CD8-positive, alpha-beta T cell (primary cell): ENCODE measurements at places on chromosomes 7 and 10.

DNA sequence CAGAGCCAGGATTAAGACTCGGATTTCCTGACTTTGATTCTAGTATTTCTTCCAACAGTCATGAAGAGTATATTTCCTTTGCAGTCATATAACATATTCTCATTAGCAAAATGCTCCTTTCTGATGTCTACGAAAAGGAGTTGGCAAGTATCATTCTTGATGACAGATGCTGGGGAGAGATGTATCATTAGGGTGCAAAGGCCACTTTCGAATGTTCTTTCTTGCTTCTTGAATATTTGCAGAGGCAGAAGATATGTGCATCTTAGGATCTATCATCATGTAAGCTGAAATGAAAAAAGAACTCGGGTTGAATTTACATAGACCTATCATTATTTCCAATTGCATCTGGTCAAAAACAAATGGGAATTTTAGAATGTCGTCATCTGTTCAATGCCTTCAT, 294.4 kb downstream of the BAMBI start:
- no peak for DNase-seq

- DNase-seq = no peak
Observed at GRCh38 chr7:15720849-15721471, 34.5 kb upstream of the MEOX2 start.

GRCh38 chr7:151087245-151088018, 1.2 kb downstream of the AGAP3 start:
- DNase-seq = peak; percentile 68

- DNase-seq = no peak
Observed at GRCh38 chr7:117818232-117818631, 55.0 kb downstream of the CTTNBP2 start.

DNA sequence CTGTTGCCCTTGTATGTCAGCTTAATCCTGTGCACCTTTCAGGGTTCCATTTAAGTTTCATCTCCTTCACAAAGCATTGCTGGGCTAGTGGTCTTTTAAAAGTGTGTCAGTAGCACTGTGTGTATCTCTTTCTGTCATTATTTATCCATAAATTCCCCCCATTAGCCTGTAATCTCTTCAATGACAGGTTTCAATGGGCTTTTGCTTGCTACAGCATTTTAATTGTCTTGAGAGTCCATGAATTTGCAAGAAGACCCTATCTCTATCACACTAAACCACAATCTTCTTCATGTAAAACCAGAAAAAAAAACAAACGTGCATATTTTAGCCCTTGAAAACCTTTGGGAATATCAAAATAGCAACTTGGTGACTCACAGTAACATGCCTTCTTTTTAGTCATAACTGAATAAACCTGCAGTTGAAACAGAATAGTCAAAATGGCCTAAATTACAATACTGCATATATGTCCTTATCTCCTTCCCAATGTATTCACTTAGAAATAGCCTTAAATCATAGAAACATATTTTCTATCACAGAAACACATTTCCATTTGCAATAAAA, 118.6 kb downstream of the PON1 start:
- DNase-seq = no peak

DNA sequence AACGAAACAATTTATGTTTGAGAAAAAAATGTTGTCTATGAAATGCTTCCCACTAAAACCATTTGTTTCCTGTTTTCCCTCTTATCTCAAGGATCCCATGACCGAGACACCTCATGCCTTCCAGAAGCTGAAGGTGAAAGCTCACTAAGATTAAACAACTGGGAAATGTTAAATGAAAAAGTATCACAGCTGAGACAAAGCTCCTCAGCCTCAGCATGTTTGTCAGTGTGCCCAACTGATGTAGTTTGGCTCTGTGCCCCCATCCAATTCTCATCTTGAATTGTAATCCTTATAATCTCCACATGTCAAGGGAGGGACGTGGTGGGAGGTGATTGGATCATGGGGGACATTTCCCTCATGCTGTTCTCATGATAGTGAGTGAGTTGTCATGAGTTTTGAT, 327.3 kb downstream of the HTR7 start:
- no peak for DNase-seq

GRCh38 chr7:94452239-94452638, 57.4 kb upstream of the CASD1 start:
- DNase-seq = no peak

DNA sequence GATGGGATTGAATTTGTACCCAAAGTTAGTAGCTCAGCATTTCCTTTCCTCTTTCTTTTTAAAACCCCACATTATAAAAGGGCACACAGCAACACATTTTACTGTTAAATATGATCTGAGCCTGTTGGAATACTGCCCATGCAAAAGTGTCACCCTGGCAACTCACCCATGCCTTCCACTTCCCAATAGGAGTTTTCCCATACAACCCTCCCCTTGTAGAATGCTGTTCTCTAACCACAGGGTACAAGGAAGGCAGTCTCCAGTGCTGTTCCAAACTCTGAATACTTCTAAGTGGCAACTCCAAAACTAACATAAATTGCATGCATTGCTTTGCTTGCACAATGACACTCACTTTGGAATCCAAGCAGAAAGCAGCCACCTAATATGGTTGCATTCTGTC, 60.8 kb downstream of the NRCAM start:
- no peak for DNase-seq

DNA sequence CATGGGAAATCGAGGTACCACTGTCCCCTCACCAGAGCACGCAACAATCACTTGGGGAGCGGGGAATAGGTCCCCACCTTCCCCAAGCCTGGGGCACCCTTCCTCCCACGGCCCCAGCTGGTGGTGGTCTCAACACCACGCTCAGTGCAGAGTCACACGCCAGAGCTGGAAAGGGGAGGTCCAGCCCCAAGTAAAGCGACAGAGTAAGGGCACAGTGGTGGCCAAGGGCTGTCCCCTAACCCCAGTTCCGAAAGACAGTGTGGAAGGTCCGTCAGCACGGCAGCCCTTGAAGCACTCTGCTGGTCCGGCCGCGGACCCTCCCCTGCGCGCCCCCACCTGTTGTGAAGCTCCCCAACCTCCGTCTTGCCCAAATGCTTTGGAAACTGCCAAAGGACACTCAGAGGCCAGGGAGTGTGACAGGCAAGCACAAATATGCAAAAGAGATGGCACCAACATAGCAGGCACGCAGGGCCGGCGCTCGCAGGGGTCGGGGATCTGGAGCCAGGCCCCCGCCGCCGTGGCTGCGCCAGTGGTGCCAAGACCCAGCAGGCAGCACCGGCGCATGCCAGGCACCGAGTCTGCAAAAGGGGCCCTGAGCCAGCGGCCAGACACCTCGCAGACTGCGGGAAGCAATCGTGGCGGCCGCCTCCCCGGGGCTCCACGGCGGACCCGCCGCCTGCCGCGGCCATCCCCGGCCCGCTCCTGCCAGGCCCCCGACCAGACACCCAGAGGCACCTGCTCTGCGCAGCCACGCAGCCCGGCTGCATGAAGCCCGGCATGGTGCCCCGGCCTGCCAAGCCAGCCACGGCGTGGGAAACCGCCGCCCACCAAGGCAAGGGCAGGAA, 51.6 kb upstream of the SRRM3 start:
- no peak for DNase-seq

- DNase-seq = no peak
Observed at GRCh38 chr7:80319461-80319860, 184.8 kb downstream of the GNAI1 start.

GRCh38 chr7:26061678-26062603, 90.1 kb upstream of the NFE2L3 start:
- DNase-seq = peak; percentile 59

DNA sequence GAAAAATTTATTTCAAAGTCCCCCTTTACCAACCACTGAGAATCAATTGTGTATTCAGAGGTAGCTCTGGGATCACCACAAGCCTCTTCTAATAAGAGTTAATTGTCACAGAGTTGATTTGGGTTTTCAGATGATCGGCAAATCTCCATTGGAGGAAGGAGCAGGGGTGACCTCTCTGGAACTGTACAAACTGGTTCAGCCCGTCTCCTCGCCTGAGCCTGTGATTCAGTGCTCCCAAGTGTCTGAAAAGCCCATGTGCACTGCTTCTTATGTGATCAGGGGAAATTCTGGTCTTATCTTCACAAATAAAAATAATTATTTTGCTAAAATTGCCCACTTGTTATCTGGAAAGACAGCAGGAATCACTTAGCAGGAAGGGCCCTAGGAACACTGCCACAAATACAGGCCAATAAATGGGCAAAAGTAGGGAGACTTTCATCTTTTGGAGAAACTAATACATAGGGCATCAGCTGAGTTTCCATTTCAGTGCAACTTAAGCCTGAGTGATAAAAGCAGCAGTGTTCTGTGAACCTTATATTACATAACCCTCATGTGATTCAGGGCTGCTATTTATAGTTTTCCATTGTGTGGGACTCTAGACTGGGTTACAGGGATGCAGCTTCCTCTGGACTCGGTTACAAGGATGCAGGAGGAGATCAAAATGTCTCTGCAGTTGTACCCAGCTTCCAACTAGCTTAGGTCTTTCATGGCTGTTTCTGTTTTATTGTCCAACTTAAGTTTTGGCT, 32.3 kb downstream of the CDK1 start:
- no peak for DNase-seq

DNA sequence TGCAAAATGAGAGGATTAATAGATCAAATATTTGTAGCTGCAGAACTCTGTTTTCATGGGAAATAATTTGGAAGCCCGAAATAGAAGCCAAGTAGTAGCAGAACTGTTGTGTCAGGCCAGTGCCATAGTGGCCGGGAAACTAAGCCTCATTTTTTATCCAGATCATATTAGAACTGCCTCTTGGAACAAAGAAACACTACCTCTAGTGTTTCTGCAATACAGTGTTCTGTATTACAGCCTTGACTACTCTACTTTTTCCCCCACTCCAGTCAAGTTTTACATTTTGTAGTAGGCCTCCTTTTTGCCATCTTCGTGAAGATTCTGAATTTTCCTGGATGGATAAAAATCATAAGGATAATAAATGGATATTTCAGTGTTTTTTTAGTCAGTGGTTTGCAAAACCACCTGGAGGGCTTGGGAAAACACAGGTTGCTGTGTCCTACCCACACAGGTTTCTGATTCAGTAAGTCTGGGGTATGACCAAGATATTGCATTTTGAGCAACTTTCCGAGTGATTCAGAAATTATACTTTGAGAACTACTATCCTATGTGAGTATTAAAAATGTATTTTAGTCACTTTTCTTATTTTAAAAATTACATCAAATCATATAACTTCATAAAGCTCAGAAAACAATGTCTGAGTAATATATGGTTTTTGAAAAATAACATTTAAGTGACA, 326.2 kb upstream of the KAT6B start:
- DNase-seq = no peak

DNA sequence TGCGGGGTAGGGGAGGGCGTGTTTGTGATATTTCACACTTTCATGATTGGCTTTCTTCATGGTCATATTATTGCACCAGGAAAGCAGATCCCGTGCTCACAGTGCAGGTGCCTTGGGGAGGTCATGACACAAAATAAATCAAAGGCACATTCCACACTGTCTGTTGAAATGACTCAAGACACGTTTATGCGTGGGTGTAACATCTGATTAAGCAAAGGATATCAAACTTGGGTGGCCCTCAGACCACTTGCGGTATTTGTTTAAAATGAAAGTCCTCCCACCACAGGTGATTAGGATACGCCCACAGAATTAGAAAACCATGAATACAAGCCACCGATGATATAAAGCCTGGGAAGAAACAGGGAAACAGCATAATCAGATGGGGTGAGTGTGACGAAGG, 51.1 kb downstream of the SVIL start:
- DNase-seq = no peak

GRCh38 chr10:13348216-13349017, at the start of gene SEPHS1:
TSS of gene SEPHS1 (minus strand) at chr10:13348293. CDS start at chr10:13344950, 3,343 bp downstream.
- DNase-seq = peak; percentile 77

GRCh38 chr10:27504007-27504807, at the start of gene RAB18:
TSS of gene RAB18 (plus strand) at chr10:27504304. CDS start at chr10:27504370, 66 bp downstream.
- peak; percentile 97 for DNase-seq

GRCh38 chr7:101903515-101903868, 86.1 kb downstream of the CUX1 start:
- DNase-seq = no peak

- DNase-seq = no peak
Observed at GRCh38 chr7:154559454-154559853, 443.5 kb downstream of the PAXIP1 start.

DNA sequence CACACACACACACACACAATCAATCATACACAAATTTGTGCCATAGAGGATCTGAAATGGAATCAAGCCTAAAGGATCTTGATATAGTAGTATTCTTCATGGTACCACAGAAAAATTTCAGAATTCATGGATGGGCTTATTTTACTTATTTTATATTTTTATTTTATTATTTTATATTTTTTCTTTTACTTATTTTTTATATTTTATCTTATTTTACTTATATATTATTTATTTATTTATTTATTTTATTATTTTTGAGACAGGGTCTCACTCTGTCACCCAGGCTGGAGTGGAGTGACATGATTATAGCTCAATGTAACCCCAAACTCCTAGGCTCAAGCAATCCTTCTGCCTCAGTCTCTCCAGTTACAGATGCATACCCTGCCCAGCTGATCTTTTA, 16.7 kb downstream of the SHTN1 start:
- no peak for DNase-seq

GRCh38 chr7:50156163-50156562, 63.1 kb upstream of the ZPBP start:
- DNase-seq = no peak

GRCh38 chr7:106679153-106679931, 18.4 kb upstream of the CCDC71L start:
- no peak for DNase-seq

- no peak for DNase-seq
Observed at GRCh38 chr10:118439824-118440223, 97.7 kb upstream of the FAM204A start.

- DNase-seq = no peak
Observed at GRCh38 chr7:29970158-29970557, 19.4 kb downstream of the SCRN1 start.

DNA sequence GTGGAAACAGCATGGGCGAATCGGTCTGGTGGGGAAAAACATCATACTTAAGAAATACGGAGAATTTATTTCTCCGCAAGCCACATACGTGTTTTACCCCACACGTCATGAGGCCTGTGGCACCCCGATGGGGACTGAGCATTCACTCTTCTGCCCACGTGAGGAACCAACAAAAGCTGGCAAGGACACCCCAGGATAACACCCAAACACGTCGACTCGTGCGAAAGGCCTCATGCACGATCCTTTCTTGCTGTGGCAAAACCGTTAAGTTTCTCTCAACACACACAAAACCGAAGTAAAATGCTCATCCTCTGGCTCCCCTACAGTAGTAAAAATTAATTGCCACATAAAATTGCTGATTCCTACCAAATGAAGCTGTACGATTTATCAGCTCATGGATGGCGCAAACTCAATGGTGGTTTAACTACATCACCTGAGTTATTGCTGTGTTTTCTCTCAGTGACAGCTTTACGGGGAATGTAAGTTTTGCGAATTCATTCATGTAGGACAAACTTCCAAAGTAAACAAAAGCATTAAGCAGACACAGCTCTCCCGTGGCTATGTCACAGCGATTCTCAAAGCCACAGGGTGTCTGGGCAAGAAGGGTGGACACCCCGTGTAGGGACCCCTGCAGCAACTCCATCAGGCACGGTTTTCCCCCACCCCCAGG, 97.0 kb downstream of the CTBP2 start:
- peak; percentile 15 for DNase-seq

GRCh38 chr10:130459851-130460490, 323.8 kb downstream of the GLRX3 start:
- DNase-seq = no peak
